Colonic mucosa (tissue), 4 donors: ENCODE measurements at places on chromosomes 7 and 10. TPM values are rescaled to one million over a fixed set of nuclear protein-coding genes. Genes with fewer than 3 reads are reported as not detected.

LMBR1 gene
- 41.4 TPM for total RNA-seq

EBLN1 gene
- total RNA-seq, result not detected

PAPOLB gene
- 0.05 TPM for total RNA-seq

OR13A1 gene
- not detected for total RNA-seq

EPHA1 gene
- 16.0 TPM for total RNA-seq

ENKUR gene
- total RNA-seq, result 0.48 TPM

GNG11 gene
- 2.1 TPM for total RNA-seq

MAPK8 gene
- total RNA-seq, result 43.3 TPM

FEZF1 gene
- total RNA-seq, result not detected

NFKB2 gene
- 29.3 TPM for total RNA-seq

LIMK1 gene
- 11.1 TPM for total RNA-seq

GPR85 gene
- 0.35 TPM for total RNA-seq

LRGUK gene
- total RNA-seq, result 0.69 TPM

SPDYE6 gene
- total RNA-seq, result not detected

STEAP1 gene
- total RNA-seq, result 22.0 TPM
